ENCODE measurements at places on chromosomes 6 and 20.
A peak's percentile ranks its signal among the peaks of the same experiment; 100 is the strongest.

DNA sequence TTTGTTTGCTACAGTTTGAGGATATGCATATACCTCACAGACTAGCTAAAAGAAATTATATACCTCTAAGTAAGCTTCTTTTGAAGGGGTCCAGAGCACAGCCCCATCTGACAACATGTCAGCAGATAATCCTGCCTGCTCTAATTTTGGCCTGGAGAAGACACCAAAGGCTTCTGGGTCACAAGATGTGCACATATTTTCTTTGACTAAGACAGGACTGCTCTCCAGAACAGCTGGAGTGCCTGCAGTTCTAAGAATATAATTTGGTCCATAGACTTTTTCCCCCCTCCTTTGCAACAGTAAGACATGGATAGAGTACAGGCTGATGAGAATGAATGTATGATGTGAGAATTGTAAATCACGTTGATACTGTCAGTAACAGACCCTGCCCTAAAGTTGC is 107.9 kb upstream of the KCNK16 start:
- DNase-seq = no peak

- no peak for DNase-seq
Measured at GRCh38 chr6:106227612-106228507, 97.7 kb downstream of the ATG5 start.

DNA sequence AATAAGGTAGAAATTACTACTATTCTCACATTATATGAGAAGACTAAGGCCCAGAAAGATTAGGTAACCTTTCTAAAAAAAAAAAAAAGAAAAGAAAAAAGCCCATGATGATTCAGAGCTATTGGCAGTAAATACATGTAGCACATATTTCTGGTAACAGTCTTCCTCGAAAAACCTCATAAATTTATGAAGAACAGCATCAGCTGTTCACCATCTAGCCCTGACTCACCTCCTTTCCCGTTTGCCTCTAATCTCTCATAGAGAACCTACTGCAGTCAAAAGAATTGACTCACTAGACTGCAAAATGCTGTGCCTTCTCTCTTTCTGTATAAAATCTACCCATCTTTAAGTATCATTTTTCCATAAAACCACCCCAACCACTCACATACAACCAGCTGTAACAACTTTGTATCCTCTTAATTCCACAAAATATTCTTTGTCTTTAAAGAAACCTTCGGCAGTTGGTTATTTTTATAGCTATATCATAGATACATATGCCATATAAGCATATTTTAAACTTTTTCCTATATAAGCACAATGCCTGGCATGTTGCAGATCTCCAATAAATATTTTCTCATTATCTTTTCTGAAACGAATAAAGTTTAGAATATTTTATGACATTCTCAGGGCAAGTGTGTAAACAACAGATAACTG is 152.7 kb upstream of the ENPP5 start:
- DNase-seq = peak; percentile 19

- DNase-seq = no peak
Measured at GRCh38 chr6:147530132-147531060, 21.9 kb downstream of the SAMD5 start.

GRCh38 chr20:64115171-64115911 is 8.0 kb upstream of the NPBWR2 start:
- DNase-seq = no peak

DNA sequence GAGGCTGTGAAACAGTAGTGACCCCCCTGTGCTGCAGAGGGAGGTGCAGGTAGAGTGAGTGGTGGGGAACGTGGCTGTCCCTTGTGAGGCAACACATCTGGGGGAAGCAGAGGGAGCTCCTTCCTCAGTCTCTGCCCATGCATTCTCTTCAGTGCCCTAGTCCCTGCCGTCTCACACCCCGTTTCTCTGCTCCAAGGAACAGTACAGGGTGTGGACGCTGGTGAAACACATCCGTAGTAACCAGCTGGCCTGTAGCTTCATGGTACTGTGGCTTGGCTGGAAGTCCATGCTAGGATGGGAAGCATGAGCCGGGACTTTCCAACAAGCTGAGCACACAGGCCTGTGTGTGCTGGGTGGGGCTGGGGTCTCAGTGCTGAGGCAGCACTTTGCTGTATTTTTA is 25.4 kb upstream of the CST3 start:
- DNase-seq = no peak

GRCh38 chr6:111329882-111330633 is 153.0 kb downstream of the REV3L start:
- no peak for DNase-seq
